ENCODE measurements at places on chromosomes 4 and X.

GRCh38 chr4:154044742-154045485 lies 256.0 kb upstream of the SFRP2 start:
- no peak overlapping the region for H3K4me3 ChIP-seq
- no peaks in the 10 kb centered on the region for H3K36me3 ChIP-seq
- no peak for DNase-seq
- no peaks in the 10 kb centered on the region for H3K4me1 ChIP-seq
- H3K27ac ChIP-seq, result no peak overlapping the region

GRCh38 chr4:153241295-153241694 lies 37.1 kb downstream of the TRIM2 start:
- no peaks in the 10 kb centered on the region for H3K27me3 ChIP-seq
- no peak for DNase-seq
- no peaks in the 10 kb centered on the region for H3K4me1 ChIP-seq
- H3K4me3 ChIP-seq, result no peak overlapping the region
- H3K27ac ChIP-seq, result no peak overlapping the region
- H3K36me3 ChIP-seq, result no peaks in the 10 kb centered on the region

DNA sequence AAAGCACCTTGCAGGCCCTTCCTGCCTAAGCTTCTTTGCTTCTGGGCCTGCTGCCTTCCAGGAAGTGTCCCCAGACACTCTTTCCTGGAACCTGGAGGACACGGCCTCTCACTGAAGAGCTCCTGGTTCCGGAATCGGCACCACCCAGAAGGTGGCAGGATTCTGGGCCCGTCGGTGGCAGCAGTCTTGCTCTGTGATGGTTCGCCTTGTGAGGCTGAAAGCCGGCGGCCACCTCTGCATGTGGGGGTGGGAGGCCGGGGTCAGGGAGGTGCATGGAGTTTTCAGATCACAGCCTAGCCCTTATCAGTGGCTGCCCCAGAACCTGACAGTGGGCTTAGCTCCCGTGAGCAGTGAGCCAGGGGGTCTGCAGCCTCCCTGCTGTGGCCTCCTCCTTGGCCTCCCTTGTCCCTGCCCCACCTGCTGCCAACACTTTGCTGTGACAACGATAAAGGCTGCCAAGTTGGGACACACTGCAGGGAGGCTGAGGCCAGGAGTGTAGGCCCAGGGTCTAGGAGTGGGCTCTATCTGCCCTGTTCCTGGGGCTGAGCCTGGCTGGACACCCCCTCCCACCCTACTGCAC lies 30.8 kb upstream of the GPR78 start:
- H3K4me3 ChIP-seq, result no peak overlapping the region
- DNase-seq, result no peak
- H3K27ac ChIP-seq, result no peak overlapping the region
- no peaks in the 10 kb centered on the region for H3K36me3 ChIP-seq

GRCh38 chr4:14254926-14255325 lies 627.4 kb upstream of the BOD1L1 start:
- no peaks in the 10 kb centered on the region for H3K36me3 ChIP-seq
- H3K27ac ChIP-seq, result no peak overlapping the region
- H3K4me1 ChIP-seq, result no peaks in the 10 kb centered on the region
- H3K27me3 ChIP-seq, result peaks cover 2% of the 10 kb centered on the region

Measured in activated naive CD8-positive, alpha-beta T cell treated with anti-CD3 and anti-CD28 coated beads, Interleukin-2, amount 50 U/mL, for 24 hours (primary cell).